ENCODE measurements at places on chromosomes 12 and 14.

DNA sequence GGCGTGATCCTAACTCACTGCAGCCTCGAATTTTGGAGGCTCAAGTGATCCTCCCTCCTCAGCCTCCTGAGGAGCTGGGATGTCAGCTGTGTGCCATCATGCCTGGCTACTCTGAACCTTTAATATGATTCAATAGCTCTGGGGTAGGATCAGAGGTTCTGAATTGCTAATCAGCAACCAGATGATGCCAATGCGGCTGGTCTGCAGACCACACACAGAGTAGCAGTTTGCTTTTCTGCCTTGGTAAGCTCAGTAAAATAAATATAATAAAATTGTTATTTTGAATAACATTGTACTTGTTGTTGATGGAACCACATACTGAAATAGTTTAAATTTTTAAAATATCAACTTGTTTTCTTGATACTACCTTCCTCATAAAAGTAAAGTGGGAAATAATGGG lies 86.6 kb downstream of the NTN4 start:
- no peak for DNase-seq

GRCh38 chr14:81236138-81236537 lies 15.4 kb upstream of the GTF2A1 start:
- no peak for DNase-seq

DNA sequence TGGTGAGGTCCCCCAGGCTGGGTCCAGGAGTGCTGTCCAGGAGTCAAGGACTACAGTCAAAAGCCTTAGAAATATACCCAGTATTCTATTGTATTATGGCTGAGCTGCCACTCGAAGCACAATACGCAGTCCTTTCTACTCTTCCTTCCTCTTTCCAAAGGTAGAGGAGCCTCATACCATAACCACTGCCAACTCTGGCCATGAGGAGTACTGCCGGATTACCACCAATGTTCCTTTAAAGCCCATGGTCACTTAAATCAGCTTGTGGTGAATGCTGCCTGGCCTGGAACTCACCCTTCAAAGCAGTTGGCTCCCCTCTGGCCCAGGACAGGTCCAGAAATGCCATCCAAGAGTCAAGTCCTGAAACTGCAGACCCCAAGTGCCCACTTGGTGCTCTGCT lies 425.4 kb downstream of the SLC16A7 start:
- no peak for DNase-seq

GRCh38 chr12:63042646-63043045 lies 107.7 kb upstream of the PPM1H start:
- no peak for DNase-seq

DNA sequence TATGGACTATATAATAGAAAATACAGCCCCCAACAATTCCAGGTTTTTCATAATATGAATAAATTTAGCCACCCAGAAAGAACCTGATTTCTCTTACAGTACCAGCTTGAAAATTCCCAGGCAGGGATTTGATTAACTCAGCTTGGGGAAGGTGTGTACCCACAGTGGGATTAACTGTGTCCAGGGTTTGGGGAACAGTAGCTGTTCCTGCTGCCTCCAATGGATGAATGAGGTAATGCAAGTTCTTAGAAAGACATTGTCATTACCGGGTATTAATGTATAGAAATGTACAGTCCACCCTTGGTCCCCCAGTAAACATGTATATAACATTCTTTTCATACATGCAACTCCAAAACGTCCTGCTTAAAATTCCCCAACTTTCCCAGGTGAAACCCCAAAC lies 115.6 kb downstream of the LRIG3 start:
- DNase-seq = no peak

DNA sequence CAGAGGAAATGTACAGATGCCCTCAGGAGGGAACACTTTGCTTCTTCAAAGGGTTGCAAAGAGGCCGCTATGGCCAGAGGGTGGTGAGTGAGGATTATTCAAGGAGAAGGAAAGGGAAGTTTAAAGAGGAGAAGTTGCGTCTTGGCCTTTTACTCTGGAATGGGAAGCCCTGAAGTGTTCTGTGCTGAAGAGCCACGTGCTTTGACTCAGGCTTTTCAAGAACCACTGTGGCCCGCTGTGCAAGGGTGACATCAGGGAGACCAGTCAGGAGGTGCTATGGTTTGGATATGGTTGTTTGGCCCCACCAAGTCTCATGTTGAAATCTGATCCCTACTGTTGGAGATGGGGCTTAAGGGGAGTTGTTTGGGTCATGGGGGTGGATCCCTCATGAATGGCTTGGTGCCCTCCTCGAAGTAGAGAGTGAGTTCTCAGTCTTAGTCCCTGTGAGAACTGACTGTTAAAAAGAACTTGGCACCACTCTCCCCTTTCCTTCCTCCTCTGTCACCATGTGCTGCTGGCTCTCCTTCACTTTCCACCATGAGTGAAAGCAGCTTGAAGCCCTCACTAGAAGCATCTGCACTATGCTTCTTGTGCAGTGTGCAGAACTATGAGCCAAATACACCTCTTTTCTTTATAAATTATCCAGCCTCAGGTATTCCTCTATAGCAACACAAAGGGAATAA lies 66.1 kb upstream of the DUSP6 start:
- DNase-seq = no peak

DNA sequence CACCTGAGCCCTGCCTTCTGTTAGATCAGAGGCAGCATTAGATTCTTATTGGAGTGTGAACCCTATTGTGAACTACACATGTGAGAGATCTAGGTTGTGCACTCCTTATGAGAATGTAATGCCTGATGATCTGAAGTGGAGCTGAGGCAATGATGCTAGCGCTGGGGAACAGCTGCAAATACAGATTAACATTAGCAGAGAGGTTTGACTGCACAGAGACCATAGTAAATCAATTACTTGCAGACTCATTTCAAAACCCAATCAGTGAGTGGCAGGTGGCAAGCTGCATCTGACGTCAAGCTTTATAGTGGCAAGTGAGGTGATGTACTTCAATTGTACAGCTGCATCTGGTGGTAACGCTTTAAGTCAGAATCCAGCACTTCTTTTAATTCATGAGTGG lies 141.6 kb downstream of the GPHN start:
- DNase-seq = no peak

- no peak for DNase-seq
These were observed 77.0 kb upstream of the FGD4 start for GRCh38 chr12:32322354-32322753.

DNA sequence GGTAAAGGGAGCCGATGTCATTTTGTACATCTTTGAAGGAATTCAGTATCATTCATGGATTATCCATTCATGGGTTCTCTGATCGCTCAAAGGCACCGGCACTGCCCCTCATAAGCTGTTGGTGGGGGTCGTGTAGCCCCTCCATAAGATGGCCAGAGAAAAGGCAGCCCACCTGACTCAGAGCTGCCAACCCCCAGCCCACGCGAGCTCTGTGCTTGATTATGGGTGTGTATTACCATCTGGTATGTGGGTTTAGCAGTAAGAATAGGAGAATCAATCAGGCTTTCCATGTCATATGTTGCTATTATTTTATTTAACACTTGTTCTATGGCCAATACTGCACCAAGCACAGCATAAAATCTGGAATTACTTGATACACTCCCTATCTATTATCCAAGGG lies 32.1 kb upstream of the AMIGO2 start:
- no peak for DNase-seq

GRCh38 chr12:6450869-6451347 lies 934 bp upstream of the TAPBPL start:
- DNase-seq = no peak

- DNase-seq = no peak
These were observed 23.1 kb upstream of the PWP1 start for GRCh38 chr12:107662484-107662883.

DNA sequence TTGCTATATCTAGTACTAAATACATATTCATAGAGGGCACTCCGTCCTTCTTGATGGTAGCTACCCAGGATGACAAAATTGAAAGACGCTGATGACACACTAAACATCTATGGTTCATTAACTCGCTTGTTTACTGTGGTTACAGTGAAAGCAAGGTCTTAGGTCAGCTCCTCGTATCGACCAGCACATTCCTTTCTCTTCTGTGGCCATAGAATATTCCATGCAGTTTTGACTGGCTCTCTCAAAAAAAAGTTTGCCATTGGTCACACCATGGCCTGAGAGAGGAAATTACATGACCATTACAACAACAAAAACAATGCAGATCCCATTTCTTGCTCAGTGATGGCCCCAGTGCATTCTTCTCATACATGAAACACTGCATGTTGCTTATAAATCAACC lies 411.4 kb upstream of the SOX5 start:
- DNase-seq = no peak

GRCh38 chr14:75066691-75067090 lies 2.8 kb upstream of the ZC2HC1C start:
- DNase-seq = no peak

DNA sequence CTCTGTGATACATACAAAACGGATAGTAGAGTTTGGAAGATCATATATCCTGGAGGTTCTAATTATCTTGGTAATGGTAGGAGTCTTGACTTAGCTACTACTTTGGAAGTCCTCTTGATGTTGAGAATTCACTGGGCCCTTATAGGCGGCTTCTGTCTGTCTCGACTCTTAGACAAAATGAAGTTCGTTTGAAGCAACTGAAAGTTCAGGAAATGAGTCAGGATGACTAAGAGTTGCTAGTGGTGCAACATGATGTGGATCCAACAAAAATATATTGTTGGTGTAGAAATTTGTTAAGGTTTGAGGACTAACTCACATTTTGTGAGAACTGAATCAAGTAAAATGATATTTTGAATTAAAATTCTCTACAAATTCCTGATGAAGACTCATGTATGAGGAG lies 272.7 kb downstream of the AEBP2 start:
- peak; percentile 35 for DNase-seq

DNA sequence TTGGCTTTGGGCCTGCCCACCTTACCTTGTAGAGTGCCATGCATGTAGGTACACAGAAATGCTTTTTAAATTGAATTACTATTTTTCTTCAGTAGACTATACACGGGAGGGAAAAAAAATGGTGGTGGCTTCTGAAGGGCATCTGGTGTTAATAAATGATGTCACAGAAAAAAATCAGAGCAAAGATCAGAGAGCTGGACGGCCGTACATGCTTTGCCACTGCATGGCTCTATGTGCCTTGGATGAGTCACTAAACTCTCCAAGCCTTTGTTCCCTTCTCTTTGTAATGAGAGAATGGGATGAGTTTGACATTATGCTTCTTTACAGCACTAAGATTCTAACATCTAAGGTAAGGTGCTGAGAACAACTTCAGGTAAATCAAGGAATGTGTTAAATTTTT lies 376.4 kb upstream of the DDHD1 start:
- DNase-seq = no peak

- no peak for DNase-seq
These were observed 568 bp upstream of the SIVA1 start for GRCh38 chr14:104752423-104752734.

GRCh38 chr14:58697266-58697929 lies 59.6 kb downstream of the DACT1 start:
- no peak for DNase-seq

DNA sequence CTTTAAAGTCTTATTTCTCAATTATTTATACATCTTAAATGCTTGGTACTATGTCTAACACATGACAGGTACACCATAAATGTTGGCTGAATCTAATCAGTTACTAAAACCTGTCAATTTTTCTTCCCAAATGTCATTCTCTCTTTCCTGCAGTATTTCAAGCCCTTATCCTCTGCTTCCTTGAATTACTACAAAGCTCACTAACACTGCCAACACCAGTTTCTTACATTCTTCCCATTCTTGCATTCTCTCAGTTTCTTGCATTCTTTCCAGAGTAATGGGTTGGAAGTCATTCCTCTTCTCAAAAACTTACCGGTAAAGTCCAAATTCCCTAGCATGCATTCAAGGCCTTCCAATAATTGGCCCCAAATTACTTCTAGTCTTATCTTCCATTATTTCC lies 9.6 kb upstream of the SMARCC2 start:
- no peak for DNase-seq

DNA sequence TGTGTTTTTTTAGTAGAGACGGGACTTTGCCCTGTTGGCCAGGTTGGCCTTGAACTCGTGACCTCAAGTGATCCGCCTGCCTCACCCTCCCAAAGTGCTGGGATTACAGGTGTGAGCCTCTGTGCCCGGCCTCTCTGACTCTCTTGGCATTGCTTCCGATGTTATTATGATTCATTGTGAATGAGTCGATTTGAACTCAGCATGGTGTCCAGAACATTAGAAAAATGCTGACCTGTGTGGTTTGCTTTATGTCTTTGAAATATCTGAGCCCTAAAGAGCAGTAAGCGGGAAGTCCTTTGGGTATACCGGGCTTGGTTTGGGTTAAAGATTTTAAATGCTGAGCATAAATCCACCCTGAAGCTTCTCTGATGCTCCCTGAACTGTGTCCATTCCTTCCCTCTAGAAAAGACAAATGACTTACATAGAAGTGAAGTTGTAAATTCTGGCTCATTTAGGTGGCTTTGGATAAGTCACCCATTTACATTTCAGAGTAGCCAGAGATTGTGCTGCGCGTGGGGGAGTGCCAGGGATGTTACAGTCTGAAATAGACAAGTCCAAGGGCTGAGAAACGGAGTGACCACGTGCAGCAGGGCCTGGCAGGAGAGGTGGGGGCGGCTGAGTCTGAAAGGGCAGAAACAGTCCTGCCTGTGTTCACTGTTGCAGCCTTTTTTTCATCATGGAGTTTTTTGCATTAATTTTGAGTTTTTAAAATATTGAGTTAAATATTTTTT lies 39.6 kb downstream of the SLC15A4 start:
- no peak for DNase-seq

DNA sequence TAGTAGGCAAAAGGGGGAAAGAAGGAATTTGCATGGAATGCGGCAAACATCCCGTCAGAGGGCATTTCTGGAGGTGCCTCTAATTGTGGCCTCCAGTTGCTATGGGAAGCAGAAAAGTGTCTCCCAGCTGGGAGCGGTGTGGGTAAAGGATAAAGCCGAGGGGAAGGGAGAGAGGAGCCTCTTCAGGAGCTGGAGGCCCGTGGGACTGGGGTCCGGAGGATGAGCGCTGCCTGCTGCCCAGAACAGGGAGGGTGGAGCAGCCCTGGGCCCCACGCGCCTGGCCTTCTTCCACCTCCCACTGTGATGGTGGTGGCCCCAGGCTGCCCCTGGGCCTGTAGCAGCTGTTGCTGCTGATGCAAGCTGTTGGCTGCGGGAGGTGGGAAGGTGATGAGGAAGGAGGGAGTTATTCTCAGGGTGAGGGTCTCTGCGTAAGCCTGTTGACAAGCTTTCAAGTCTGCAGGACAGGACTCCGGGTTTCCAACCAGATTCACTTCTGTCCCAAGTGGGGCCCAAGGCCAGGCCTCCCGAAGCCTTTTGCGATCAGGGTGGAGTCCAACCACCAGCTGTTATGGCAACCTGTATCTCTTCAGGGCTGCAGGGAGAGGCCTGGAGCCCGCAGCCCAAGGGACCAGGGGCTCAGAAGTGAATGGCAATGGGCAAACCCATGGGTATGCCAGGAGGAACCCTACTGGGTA lies 19.1 kb upstream of the PGF start:
- no peak for DNase-seq

DNA sequence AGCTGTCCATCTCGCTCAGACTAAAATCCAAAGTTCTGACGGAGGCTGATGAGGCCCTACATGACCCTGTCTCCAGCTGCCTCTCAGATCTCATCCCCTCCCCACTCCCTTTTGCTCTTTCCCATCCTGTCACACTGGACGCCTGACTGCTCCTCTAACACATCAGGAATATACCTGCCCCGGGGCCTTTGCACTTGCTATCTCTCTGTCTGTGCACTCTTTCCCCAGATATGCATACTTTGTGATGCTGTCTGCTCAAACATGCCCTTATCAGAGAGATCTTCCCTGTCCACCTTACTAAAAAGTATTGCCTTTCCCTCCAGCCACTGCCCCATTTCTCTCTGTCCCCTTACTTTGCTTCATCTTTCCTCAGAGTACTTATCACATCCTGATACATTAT lies 238.8 kb downstream of the ANO2 start:
- no peak for DNase-seq

Data from BJ (cell line).